ENCODE measurements at places on chromosomes 3 and 15.

DNA sequence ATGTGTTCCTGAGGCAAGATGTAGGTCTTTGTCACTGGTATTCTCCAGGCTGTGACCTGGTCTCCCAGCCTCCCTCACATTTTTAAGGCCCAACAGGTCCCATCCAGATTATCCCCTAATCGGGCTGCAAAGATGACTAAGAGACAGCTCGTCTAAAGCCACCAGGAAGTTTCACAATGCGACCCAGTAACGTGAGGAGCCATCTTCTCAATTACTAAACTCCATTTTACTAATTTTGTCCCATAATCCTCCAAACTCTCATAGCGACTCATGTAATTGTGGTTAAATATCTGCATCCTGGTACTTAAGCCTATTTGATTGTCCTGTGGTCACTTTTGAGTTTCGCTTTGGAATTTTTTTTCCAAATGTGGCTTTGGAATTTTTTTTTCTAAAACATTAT, 8.7 kb upstream of the PLA2G4F start:
- DNase-seq = no peak

- no peak for DNase-seq
These were observed 540.9 kb upstream of the MDFIC2 start for GRCh38 chr3:70853161-70853944.

- DNase-seq = no peak
These were observed 207.2 kb downstream of the EPHA3 start for GRCh38 chr3:89314454-89315098.

GRCh38 chr15:66498501-66499386, 1.2 kb upstream of the SNAPC5 start:
- DNase-seq = no peak

DNA sequence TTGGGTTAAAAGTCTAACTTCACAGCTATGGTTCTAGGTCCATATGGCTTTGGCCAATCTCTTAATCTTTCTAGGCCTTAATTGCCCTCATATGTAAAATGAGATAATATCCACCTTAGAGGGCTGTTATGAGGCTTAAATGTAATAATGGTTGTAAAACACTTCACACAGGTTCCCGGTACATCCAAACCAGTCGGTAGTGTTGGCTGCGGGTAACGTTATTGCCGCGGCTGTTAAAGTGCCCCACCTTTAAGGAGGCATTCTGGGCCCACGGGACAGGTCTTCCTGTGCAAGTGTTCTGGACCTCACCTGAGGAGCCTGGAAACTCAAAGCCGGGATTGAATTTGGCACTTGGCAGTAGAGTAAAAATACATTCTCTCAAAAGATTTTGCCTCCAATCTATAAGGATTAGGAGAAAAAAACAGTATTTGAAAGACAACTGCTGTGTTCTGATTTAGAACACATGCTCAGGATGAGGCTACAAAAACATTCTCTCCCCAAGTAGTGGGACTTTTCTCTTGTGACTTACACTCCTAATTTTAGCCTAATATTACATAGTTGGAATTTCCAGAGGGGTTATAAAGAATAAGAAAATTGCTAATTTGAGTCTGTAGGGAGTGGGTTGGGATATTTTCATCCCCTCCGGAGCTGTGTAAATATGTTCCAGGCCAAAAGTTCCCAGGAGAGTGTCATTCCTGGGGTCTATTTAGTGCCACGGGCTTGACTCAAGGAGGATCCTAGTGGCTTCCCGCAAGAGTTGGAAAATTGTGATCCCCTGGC, 44.9 kb upstream of the TSEN2 start:
- DNase-seq = no peak

GRCh38 chr3:22922317-22922716, 280.8 kb upstream of the UBE2E2 start:
- no peak for DNase-seq

- no peak for DNase-seq
These were observed 314.5 kb downstream of the TLE3 start for GRCh38 chr15:69783211-69783610.

DNA sequence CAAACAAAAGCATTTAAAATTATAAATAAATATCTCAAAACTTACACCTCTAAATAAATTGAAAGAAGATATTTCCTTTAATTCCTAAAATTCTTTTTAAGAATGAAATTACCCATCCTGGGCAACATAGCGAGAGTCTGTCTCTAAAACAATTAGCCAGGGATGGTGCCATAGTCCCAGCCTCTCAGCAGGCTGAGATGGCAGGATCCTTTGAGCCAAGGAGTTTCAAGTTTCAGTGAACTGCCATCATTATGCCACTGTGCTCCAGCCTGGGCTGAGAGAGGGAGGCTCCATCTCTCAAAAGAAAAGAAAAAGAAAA, 25.4 kb downstream of the AADAC start:
- DNase-seq = no peak

DNA sequence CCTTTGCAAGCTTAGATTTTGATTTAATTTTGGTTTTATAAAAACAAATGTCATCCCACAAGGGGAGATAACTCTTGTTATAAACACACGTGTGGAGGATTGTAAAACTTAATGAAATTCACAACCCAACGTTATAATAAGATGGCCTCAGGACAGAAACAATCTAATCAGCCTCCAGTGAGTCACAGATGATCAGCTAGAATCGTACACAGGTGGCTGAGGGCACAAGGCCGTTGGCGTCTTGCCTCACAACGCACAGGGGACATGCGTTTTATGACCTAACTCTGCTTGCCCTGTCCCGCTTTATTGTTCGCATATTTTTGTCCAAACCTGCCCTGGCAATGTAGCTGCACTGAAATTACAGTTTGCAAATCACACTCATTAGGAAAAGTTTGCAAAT, 121.9 kb upstream of the PDZRN3 start:
- no peak for DNase-seq

- DNase-seq = no peak
These were observed 278.7 kb downstream of the FHIT start for GRCh38 chr3:60972599-60972998.

DNA sequence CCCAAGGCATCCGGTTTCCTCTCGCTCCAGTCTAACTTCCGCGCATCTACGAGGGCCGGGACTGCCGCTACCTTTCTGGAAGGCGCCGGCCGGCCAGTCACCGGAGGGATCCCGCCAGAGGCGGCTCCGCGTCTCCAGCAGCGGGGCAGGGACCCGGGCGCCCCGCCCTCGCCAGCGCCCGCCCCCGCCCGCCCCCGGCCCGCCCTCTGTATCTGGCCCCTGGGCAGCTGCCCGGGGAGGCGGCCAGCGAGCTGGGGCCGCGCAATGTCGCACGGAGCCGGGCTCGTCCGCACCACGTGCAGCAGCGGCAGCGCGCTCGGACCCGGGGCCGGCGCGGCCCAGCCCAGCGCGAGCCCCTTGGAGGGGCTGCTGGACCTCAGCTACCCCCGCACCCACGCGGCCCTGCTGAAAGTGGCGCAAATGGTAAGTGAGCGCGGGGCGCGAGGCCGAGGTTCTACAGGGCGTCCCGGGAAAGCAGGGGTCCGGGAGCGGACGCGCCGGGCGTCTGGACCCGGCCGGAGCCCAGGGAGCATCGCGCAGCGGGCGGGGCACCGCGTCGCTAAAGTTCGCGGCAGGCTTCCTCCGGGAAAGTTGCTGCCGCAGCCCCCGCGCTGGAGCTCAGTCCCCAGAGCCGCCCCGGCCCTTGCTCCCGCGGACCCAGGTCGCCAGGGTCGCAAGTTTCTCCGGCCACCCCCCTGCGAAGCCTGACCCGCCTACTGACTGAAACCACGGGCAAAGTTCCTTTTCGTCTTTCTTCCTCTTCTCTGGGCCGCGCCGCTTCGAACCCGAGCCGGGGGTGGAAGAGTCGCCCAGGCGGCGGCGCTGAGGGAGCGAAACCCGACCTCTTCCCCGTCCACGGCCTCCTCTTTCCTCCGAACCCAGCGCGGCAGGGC, at the start of gene CMTM7:
CMTM7 (plus strand) TSS at position 211 of the 893 bp plus-strand sequence; CDS start at position 265, 54 bp downstream.
- peak; percentile 51 for DNase-seq

All from naive thymus-derived CD8-positive, alpha-beta T cell (primary cell).